ENCODE measurements at places on chromosomes 12 and 14. TPM values are rescaled to one million over a fixed set of nuclear protein-coding genes. Genes with fewer than 3 reads are reported as not detected.

- H3K27me3 ChIP-seq, result no peaks in the 10 kb centered on the region
- H3K4me3 ChIP-seq, result no peak overlapping the region
Observed at GRCh38 chr12:123889848-123890535, 82.6 kb downstream of the CCDC92 start.

DNA sequence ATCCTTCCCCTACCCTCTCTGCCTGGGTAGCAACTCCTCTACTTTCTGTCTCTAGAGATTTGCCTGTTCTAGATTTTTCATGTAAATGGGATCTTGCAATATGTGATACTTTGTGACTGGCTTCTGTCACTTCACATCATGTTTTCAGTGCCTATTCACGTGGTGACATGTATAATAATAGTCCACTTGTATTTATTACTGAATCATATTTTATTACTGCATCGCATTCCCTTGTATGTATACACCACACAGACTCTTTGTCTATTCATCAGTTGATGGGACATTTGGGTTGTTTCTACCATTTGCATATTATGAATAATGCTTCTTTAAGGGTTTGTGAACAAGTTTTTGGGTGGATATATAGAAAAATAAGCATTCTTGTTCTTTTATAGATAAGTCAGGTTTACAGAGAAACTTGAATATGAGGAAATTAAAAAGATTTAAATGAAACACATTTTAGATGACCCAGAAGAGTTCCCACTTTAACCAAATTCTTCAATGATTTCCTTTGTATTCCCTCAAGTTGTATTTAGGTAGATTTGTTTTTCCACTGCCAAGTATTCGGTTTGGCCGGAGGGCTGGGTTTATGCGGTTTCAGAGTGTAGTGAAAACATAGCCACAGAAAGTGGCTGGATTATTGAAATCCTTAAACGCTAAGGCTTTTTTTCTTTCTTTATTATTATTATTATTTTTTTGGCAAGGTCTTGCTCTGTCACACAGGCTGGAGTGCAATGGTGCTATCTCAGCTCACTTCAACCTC, 178.7 kb upstream of the TMTC1 start:
- H3K27ac ChIP-seq, result no peak overlapping the region
- no peak overlapping the region for H3K4me3 ChIP-seq
- H3K4me1 ChIP-seq, result no peaks in the 10 kb centered on the region
- DNase-seq, result no peak
- H3K27me3 ChIP-seq, result no peaks in the 10 kb centered on the region

The NANOG gene
- not detected for total RNA-seq

DNA sequence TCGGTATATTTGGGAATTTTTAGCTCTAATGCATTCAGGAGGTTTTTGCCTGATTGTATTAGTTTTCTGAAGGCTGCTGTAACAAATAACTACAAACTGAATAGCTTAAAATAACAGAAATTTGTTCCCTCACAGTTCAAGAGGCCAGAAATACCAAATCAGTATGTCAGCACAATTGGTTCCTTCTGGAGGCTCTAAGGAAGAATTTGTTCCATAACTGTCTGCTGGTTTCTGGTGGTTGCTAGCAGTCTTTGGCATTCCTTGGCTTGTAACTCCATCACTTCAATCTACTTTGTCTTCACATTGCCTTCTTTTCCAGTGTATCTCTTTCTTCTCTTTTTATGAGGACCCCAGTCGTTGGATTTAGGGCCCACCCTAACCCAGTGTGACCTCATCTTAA, 21.3 kb downstream of the TMTC3 start:
- peaks cover 24% of the 10 kb centered on the region for H3K36me3 ChIP-seq
- no peaks in the 10 kb centered on the region for H3K27me3 ChIP-seq
- no peak overlapping the region for H3K4me3 ChIP-seq
- H3K4me1 ChIP-seq, result no peaks in the 10 kb centered on the region
- DNase-seq, result no peak

The FOXN4 gene
- not detected for total RNA-seq

DNA sequence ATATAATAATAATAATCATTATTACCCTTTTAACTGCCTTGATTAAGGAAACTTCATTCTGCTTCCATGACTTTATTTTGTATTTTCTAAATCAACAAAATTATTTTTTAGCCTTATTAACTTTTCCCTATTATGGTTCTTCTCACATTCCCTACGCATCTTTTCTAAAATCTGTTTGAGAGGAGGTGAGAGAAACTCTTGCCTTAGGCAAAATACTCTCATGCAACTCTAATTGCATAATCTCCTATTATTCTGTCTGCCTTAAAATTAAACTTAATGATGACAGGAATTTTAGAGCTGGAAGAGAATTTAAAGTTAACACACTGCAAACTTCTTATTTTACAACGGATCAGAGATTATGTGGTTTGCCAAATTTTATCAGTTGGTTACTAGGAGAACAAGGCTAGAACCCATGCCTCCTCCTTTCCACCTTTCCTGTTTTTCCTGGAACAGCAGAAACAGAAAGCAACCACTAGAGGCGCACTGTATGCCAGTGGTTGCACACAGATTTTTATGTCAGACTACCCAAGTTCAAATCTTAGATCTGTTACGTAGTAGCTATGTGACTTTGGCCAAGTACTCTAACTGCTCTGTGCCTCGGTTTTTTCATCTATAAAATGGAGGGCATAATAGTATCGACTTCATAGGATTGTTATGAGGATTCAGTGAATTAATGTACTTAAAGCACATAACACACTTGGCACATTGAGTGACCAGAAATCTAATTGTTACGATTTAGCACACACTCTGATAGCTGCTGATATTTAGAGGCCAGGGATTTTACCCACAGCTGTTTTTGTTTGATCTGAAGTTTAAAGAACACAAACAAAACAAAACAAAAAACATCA, 4.3 kb upstream of the BRMS1L start:
- H3K4me1 ChIP-seq, result no peaks in the 10 kb centered on the region
- no peak overlapping the region for H3K4me3 ChIP-seq
- peaks cover 4% of the 10 kb centered on the region for H3K36me3 ChIP-seq
- H3K27ac ChIP-seq, result no peak overlapping the region
- H3K27me3 ChIP-seq, result no peaks in the 10 kb centered on the region
- no peak for DNase-seq

- H3K4me1 ChIP-seq, result no peaks in the 10 kb centered on the region
- no peak overlapping the region for H3K4me3 ChIP-seq
- H3K27me3 ChIP-seq, result no peaks in the 10 kb centered on the region
- H3K27ac ChIP-seq, result no peak overlapping the region
- no peak for DNase-seq
- H3K36me3 ChIP-seq, result no peaks in the 10 kb centered on the region
Observed at GRCh38 chr12:118446247-118446646, 69.9 kb downstream of the SUDS3 start.

GRCh38 chr12:46669720-46670119, 156.1 kb downstream of the SLC38A4 start:
- H3K36me3 ChIP-seq, result no peaks in the 10 kb centered on the region
- no peaks in the 10 kb centered on the region for H3K27me3 ChIP-seq
- H3K4me1 ChIP-seq, result no peaks in the 10 kb centered on the region
- H3K27ac ChIP-seq, result no peak overlapping the region

GRCh38 chr14:33958605-33959226, 7.8 kb upstream of the EGLN3 start:
- no peaks in the 10 kb centered on the region for H3K27me3 ChIP-seq
- no peaks in the 10 kb centered on the region for H3K36me3 ChIP-seq
- no peak overlapping the region for H3K27ac ChIP-seq
- no peak overlapping the region for H3K4me3 ChIP-seq
- no peak for DNase-seq

GRCh38 chr12:54273981-54274380, 5.9 kb downstream of the CBX5 start:
- no peak for DNase-seq
- H3K4me3 ChIP-seq, result no peak overlapping the region
- no peak overlapping the region for H3K27ac ChIP-seq
- peaks cover 12% of the 10 kb centered on the region for H3K4me1 ChIP-seq
- H3K36me3 ChIP-seq, result peaks cover 3% of the 10 kb centered on the region

The THAP2 gene
- total RNA-seq, result 5.3 TPM

DNA sequence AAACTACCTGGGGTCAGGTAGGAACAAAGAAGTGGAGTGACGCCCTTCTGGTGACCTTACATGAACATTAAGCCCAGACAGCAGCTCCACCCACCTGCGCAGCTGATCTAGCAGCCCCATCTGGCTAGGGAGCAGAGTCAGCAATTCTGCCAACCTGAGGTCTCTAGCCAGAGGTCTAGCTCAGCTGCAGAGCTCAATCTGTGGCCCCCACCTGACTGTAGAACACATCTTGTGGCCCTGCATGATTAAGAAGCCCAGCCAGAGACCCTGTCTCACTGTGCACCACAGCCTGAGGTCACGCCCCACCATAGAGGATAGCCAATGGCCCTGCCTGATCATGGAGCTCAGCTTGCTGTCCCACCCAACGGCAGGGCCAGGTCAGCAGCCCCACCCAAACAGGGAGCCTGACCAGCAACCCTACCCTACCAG, 50.6 kb upstream of the HIGD1C start:
- DNase-seq, result no peak
- no peaks in the 10 kb centered on the region for H3K36me3 ChIP-seq
- H3K27ac ChIP-seq, result no peak overlapping the region
- no peaks in the 10 kb centered on the region for H3K27me3 ChIP-seq

GRCh38 chr12:72296389-72296788, 24.2 kb downstream of the TRHDE start:
- no peaks in the 10 kb centered on the region for H3K4me1 ChIP-seq
- H3K27me3 ChIP-seq, result no peaks in the 10 kb centered on the region
- no peak overlapping the region for H3K27ac ChIP-seq
- no peaks in the 10 kb centered on the region for H3K36me3 ChIP-seq

- no peak overlapping the region for H3K27ac ChIP-seq
- peaks cover 4% of the 10 kb centered on the region for H3K4me1 ChIP-seq
- no peaks in the 10 kb centered on the region for H3K36me3 ChIP-seq
- no peaks in the 10 kb centered on the region for H3K27me3 ChIP-seq
- no peak for DNase-seq
- H3K4me3 ChIP-seq, result no peak overlapping the region
Observed at GRCh38 chr12:93518725-93519124, 51.4 kb downstream of the MRPL42 start.

- H3K27me3 ChIP-seq, result no peaks in the 10 kb centered on the region
- H3K4me3 ChIP-seq, result no peak overlapping the region
- no peaks in the 10 kb centered on the region for H3K36me3 ChIP-seq
Observed at GRCh38 chr12:20367583-20368113, 689 bp upstream of the PDE3A start.

DNA sequence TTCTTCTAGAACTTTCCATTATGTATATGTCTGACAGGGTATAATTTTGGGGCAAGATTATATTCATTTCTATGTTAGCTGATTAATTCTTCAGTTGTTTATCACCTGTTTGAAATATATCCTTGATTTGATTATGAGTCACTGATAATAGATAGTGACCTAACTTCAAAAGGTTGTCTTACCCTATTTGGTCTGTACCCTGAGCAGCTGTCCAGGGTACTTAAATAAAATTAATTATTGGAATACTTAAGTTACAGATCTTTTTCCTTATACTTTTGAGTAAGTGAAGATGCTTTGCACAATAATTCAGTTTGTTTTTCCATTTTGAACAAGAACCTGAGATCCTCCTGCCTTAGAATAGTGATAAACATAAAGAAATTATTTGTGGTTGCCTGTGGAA, 13.2 kb upstream of the NPAS3 start:
- no peaks in the 10 kb centered on the region for H3K27me3 ChIP-seq
- no peaks in the 10 kb centered on the region for H3K36me3 ChIP-seq
- no peak overlapping the region for H3K27ac ChIP-seq
- H3K4me3 ChIP-seq, result no peak overlapping the region
- H3K4me1 ChIP-seq, result no peaks in the 10 kb centered on the region

DNA sequence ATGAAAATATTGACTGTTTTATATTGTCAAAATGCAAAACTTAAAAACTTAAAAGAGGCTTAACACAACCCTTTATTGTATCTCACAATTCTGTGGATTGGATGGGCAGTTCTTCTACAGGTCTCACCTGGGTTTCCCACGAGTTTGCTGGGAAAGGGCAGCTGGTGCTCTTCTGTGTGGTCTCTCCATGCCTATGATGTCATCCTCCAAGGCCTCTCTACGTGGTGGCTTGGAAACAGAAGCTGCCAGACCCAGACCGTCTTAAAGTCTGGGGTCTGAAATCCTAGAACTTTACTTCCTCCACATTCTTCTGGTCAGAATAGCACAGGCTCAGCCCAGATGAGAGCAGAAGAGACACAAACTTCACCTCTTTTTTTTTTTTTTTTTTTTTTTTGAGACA, 36.5 kb upstream of the KICS2 start:
- H3K36me3 ChIP-seq, result no peaks in the 10 kb centered on the region
- no peak overlapping the region for H3K4me3 ChIP-seq
- no peak for DNase-seq
- no peaks in the 10 kb centered on the region for H3K27me3 ChIP-seq

The KCNK13 gene
- 0.19 TPM for total RNA-seq

DNA sequence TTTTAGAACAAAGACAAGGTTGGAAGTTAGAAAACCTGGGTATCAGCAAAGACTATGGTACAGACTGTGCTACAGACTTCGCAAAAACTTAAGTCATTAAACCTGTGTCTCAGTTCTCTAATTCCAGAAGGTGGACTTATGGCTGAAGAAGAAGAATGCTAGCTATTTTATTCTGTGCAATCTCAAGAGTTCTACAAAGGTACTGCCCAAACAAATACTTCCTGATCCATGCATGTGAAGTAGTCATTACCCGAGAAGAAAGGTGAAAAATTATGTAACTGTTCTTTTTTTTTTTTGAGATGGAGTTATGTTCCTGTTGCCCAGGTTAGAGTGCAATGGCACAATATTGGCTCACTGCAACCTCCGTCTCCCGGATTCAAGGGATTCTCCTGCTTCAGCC, 45.5 kb upstream of the SLC2A3 start:
- DNase-seq, result no peak
- H3K4me1 ChIP-seq, result no peaks in the 10 kb centered on the region
- no peak overlapping the region for H3K27ac ChIP-seq
- no peak overlapping the region for H3K4me3 ChIP-seq
- H3K36me3 ChIP-seq, result no peaks in the 10 kb centered on the region

The INHBC gene
- total RNA-seq, result not detected

- H3K4me1 ChIP-seq, result peaks cover 35% of the 10 kb centered on the region
- H3K4me3 ChIP-seq, result peak overlapping the region; percentile 11
- no peaks in the 10 kb centered on the region for H3K27me3 ChIP-seq
- no peak overlapping the region for H3K27ac ChIP-seq
Observed at GRCh38 chr14:93977171-93977570, 801 bp upstream of the ASB2 start.

DNA sequence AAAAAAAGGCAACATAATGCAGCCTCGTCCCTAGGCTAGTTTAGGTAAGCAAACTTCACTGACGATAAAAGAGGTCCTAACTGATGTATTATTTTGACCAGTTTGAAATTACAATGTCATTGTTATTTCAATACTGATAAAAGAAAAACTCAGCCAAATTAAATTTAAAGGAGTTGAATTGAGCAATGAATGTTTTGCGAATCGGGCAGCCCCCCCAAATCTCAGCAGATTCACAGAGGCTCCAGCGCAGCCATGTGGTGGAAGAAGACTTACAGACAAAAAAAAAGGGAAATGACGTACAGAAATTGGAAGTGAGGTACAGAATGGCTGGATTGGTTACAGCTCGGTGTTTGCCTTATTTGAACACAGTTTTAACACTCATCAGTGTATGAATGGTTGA, 8.2 kb upstream of the LDHB start:
- H3K27me3 ChIP-seq, result no peaks in the 10 kb centered on the region
- no peaks in the 10 kb centered on the region for H3K36me3 ChIP-seq
- DNase-seq, result no peak
- no peak overlapping the region for H3K4me3 ChIP-seq
- H3K4me1 ChIP-seq, result no peaks in the 10 kb centered on the region

The SMCO2 gene
- total RNA-seq, result not detected

All from naive thymus-derived CD4-positive, alpha-beta T cell (primary cell).